Right atrium auricular region (tissue), 2 donors: ENCODE measurements at places on chromosomes 16 and 17.

- no peak for DNase-seq
- no peak overlapping the region for H3K27ac ChIP-seq
- no peaks in the 10 kb centered on the region for H3K36me3 ChIP-seq
- H3K4me1 ChIP-seq, result no peaks in the 10 kb centered on the region
- no peaks in the 10 kb centered on the region for H3K27me3 ChIP-seq
Measured at GRCh38 chr16:22054847-22055590, 37.3 kb upstream of the VWA3A start.

GRCh38 chr17:56890906-56891674 is 22.8 kb downstream of the TRIM25 start:
- no peak overlapping the region for H3K27ac ChIP-seq
- no peaks in the 10 kb centered on the region for H3K27me3 ChIP-seq
- H3K4me3 ChIP-seq, result no peak overlapping the region
- peaks cover 59% of the 10 kb centered on the region for H3K36me3 ChIP-seq
- no peaks in the 10 kb centered on the region for H3K4me1 ChIP-seq

- H3K4me1 ChIP-seq, result no peaks in the 10 kb centered on the region
- no peaks in the 10 kb centered on the region for H3K27me3 ChIP-seq
- no peak for DNase-seq
- peaks cover 51% of the 10 kb centered on the region for H3K36me3 ChIP-seq
- H3K4me3 ChIP-seq, result no peak overlapping the region
Measured at GRCh38 chr16:22285080-22285479, 12.1 kb upstream of the POLR3E start.

DNA sequence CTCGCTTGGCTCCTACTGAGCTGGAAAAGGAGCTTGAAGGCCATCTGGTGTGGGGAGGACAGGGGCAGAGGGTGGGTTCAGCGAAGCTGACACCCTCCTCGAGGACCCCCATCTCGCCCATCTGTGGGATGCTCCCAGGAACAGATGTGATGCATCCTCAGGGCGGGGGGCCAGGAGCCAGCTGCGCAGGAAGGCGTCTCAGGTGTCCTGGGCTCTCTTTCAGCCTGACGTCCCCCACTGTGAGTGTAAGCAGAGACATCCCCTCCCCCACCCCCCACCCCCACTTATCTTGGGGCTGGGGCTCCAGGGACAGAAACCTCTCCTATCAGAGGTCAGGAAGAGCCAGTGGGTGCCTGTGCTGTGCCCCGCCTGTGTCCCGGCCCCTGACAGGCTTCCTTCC is 16.2 kb downstream of the KIF19 start:
- no peak for DNase-seq
- H3K4me1 ChIP-seq, result no peaks in the 10 kb centered on the region
- H3K36me3 ChIP-seq, result no peaks in the 10 kb centered on the region
- H3K27ac ChIP-seq, result no peak overlapping the region
- no peaks in the 10 kb centered on the region for H3K27me3 ChIP-seq

GRCh38 chr16:75262104-75262799 is 10.8 kb upstream of the BCAR1 start:
- peaks cover 79% of the 10 kb centered on the region for H3K4me1 ChIP-seq
- no peaks in the 10 kb centered on the region for H3K36me3 ChIP-seq
- no peak for DNase-seq
- peak overlapping the region; percentile 98 for H3K27ac ChIP-seq
- no peaks in the 10 kb centered on the region for H3K27me3 ChIP-seq

DNA sequence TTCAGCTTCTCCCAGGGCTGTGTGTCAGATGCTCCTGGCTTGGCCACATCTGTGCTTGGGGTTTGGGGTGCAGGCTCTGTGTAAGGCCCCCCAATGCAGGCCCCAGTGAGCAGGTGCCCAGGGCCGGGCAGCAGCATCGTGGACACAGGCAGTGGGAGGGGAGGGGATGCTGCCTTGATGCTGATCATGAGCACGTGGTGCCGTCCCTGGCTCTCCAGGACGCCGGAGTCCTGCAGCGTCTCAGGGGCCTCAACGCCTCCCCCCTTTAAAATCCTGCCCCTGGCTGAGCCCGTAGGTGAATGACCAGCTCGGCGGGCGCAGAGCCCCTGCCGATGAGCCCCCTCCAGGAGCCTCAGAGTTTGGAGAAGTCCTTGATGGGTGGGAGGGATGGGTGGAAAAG is 9.0 kb downstream of the METRNL start:
- H3K27me3 ChIP-seq, result no peaks in the 10 kb centered on the region
- peaks cover 32% of the 10 kb centered on the region for H3K36me3 ChIP-seq
- H3K27ac ChIP-seq, result no peak overlapping the region
- no peak overlapping the region for H3K4me3 ChIP-seq

GRCh38 chr17:11082559-11082958 is 158.5 kb upstream of the SHISA6 start:
- H3K4me3 ChIP-seq, result no peak overlapping the region
- H3K36me3 ChIP-seq, result no peaks in the 10 kb centered on the region
- DNase-seq, result no peak
- H3K4me1 ChIP-seq, result no peaks in the 10 kb centered on the region
- peaks cover 2% of the 10 kb centered on the region for H3K27me3 ChIP-seq

DNA sequence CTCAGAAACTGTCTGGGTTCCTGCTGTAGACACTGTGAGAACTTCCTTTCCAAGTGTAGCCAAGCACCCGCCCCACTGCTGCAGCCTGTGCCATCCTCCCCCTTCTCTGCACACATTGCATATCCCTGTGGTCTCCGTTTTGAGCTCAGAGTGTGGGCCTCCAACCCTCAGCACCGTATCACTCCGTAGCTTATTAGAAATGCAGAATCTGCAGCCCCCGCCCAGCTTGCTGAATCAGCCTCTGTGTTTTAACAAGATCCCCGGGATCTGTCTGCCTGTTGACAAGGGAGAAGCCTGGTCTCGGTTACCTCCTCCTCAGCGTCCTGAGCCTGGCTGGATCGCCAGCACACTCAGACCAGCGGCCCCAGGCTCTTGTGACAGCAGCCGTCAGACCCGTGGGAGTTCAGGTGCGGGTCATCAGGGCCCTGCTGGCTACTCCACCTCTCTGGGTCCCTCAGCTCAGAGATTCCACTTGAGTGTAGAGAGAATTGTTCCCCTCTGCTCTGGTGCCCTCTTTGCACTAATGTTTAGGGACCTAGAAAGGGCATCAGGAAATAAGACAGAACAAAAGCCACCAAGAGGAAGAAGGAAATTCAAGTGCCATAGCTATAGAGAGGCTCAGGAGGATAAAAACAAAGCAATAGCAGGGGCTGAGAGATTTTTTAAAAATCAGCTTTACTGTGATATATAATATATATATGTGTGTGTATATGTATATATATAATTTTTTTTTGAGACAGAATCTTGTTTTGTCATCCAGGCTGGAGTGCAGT is 92.3 kb downstream of the PITPNC1 start:
- H3K4me1 ChIP-seq, result peaks cover 34% of the 10 kb centered on the region
- no peaks in the 10 kb centered on the region for H3K36me3 ChIP-seq
- no peak overlapping the region for H3K4me3 ChIP-seq
- no peaks in the 10 kb centered on the region for H3K27me3 ChIP-seq
- DNase-seq, result no peak

DNA sequence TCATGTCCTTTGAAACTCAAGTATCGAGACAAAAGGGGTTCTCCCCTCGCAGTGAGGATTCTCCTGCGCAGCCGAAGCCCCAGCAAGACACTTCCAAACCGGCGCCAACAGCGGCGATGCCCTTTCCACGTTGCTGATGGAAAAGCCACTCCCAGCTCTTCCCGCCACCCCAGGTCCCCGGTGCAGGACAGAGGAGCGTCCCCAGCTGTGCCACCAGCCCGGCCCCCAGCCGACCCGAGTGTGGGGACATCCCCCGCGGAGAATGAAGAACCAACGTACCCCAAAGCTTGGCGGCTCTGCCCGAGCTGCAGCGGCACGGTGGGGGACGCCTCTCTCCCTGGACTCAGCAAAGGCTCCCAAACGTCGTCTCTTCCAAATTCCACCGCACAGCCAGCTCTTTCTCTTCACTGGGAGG is 573 bp downstream of the CHST6 start:
- no peaks in the 10 kb centered on the region for H3K4me1 ChIP-seq
- peak overlapping the region; percentile 57 for H3K27ac ChIP-seq
- no peaks in the 10 kb centered on the region for H3K27me3 ChIP-seq
- no peaks in the 10 kb centered on the region for H3K36me3 ChIP-seq
- peak overlapping the region; percentile 43 for H3K4me3 ChIP-seq
